ENCODE measurements at places on chromosomes 3 and 15. TPM values are rescaled to one million over a fixed set of nuclear protein-coding genes. Genes with fewer than 3 reads are reported as not detected.

Gene KIF15
- 7.9 TPM for total RNA-seq

Gene ZNF662
- not detected for total RNA-seq

Gene DUOXA2
- total RNA-seq: not detected

Gene CCDC39
- not detected for total RNA-seq

Gene KAT2B
- 5.9 TPM for total RNA-seq

Gene A4GNT
- total RNA-seq: not detected

Gene RNU5B-1
- total RNA-seq: not detected

Gene CCR9
- total RNA-seq: 0.03 TPM
